ENCODE measurements at places on chromosomes 2 and 18.

DNA sequence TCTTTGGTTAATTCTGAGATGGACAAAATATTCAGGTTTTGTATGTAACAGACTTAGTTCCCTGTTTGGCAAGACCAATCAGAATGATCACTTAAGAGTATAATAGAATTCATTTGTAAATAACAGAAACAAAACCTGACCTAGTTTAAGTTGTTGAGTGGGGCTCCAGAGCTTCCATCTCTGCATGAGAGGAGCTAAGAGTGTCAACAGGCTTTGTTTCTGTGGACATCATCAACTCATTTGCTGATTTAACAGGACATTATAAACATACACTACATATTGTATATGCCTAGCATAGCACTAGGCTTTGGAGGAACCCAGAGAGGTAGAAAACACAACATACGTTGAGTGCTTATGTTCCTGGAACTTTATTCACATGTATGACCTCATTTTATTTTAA, 75.3 kb upstream of the TRIB2 start:
- no peak overlapping the region for H3K4me3 ChIP-seq
- H3K27me3 ChIP-seq, result no peaks in the 10 kb centered on the region
- peaks cover 19% of the 10 kb centered on the region for H3K4me1 ChIP-seq

DNA sequence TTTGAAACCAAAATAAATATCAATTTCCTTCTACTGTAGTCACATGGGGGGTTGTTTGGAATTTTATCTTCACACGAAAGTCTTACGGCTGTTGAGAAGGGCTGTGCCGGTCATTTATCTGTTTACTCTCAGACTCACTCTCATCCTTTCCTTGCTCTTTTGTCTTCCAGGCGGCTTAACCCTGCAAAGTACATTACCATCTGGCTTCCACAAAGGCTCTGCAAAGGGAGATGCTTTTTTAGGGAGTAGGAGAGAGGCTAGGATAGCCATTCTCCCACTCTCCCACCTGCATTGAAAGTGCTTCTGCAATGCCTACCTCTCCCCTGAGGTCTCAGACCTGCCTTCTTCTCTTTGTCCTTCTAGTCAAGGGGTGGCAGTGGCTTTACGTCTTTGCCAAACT, 247.6 kb downstream of the MEIS1 start:
- no peak overlapping the region for H3K27ac ChIP-seq
- no peak for DNase-seq
- no peaks in the 10 kb centered on the region for H3K27me3 ChIP-seq
- no peaks in the 10 kb centered on the region for H3K36me3 ChIP-seq

DNA sequence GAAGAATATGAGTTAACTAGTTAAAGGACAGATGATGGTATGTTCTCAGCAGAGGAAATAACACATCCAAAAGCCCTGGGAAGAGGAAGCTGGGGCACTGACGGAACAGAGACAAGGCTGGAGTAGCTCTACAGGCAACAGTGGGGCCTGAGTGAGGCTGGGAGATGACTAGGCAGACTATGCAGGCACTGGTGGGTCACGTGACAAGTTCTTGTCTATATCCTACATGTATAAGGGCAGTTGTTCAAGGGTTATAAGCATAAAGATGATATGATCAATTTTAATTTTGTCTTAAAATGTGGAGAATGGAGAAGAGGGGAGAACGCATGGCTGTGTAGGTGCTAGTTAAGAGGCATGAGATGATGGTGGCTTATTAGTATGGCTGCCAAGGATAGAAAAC, 68.6 kb downstream of the KCNS3 start:
- H3K4me1 ChIP-seq, result no peaks in the 10 kb centered on the region
- H3K36me3 ChIP-seq, result no peaks in the 10 kb centered on the region
- no peaks in the 10 kb centered on the region for H3K27me3 ChIP-seq
- H3K27ac ChIP-seq, result no peak overlapping the region

- H3K36me3 ChIP-seq, result no peaks in the 10 kb centered on the region
- peaks cover 23% of the 10 kb centered on the region for H3K4me1 ChIP-seq
- no peak for DNase-seq
- H3K27ac ChIP-seq, result no peak overlapping the region
Observed at GRCh38 chr2:177611310-177611886, 218.8 kb downstream of the AGPS start.

- H3K27me3 ChIP-seq, result peaks cover 100% of the 10 kb centered on the region
- H3K4me3 ChIP-seq, result no peak overlapping the region
- H3K27ac ChIP-seq, result no peak overlapping the region
- DNase-seq, result no peak
Observed at GRCh38 chr2:172082944-172083627, 2.2 kb upstream of the DLX1 start.

DNA sequence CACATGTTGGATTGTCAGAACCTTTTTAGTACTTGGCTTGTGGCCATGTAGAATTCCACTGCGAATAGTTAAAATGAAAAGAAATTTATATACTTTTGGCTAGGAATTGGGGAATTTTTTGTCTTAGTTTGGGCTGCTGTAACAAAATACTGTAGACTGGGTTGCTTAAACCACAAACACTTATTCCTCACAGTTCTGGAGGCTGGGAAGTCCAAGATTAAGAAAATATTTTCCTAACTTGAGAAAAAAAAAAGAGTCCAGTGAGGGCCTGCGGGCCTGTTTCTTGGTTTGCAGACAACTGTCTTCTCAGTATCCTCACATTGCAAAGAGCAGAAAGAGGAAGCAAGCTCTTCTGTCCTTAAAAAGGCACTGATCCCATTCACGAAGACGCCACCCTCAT, 81.9 kb downstream of the CD226 start:
- H3K4me1 ChIP-seq, result no peaks in the 10 kb centered on the region
- no peak for DNase-seq
- no peaks in the 10 kb centered on the region for H3K27me3 ChIP-seq

DNA sequence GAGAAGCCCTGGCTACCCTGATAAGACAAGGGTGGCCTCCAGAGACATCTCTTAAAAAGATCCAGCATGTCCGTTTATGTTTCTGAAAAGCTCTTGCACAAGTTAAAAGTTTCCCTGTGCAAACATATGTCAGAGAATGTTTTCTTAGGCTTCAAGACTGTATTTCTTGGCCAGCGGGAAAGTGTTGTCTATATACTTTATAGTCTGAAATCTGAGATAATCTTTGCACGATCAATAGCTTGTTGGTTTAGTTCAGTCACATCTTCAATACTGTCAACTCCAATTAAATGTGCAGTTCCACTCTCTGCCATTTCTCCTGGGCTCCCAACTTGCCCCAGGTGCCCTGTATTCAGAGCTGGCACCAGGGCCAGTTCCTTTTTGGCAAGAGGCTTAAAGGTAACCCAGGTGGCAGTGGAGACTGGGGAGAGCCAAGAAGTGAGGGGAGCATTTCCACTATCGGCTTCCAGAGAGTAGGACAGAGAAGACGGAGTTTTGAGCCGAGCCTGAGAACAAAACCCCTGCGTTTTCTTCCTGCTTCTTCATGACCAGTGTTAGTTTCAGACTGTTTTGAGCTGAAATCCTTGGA, 64.4 kb downstream of the ACOXL start:
- no peak for DNase-seq
- H3K27ac ChIP-seq, result no peak overlapping the region
- no peaks in the 10 kb centered on the region for H3K36me3 ChIP-seq
- peaks cover 31% of the 10 kb centered on the region for H3K4me1 ChIP-seq
- H3K4me3 ChIP-seq, result no peak overlapping the region

GRCh38 chr18:23173912-23174311, 38.6 kb downstream of the CABLES1 start:
- H3K4me3 ChIP-seq, result no peak overlapping the region
- no peak for DNase-seq
- H3K27me3 ChIP-seq, result no peaks in the 10 kb centered on the region
- H3K4me1 ChIP-seq, result no peaks in the 10 kb centered on the region
- no peak overlapping the region for H3K27ac ChIP-seq
- H3K36me3 ChIP-seq, result no peaks in the 10 kb centered on the region

DNA sequence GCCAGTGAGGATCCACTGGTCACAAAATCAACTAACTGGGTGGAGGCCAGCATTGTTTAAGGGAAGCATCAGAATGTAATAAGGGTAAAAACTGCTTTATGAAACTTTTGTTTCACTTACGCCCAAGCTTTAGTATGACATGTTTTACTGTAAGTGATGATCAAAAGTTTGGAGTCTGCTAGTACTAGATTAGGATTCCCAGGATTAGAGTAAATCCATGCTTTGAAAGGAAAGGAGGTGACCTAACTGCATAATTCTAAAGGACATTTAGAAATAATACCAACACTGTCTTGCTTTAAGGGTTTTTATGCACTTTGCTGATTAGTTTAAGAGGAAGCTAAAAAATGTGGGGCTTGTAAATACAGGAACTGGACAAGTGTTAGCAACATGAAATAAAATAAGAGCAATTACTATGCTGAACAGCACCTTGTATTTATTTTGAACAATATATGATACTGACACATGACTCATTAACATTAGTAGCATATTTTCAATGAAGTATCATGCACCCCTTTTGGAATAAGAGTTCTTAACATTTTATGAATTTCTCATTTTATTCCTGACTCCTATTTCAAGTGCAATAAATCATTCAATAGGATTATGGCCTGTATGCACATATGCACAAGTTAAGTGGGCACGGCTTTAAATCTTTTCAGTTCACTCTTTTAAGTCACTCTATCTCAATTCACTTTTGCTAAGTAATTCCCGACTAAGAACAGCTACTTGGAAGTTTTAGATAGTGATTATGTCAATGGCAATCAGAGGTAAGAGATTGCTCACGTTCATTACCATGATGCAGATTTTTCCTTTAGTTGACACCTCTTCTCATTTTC, 62.5 kb downstream of the STK39 start:
- H3K27me3 ChIP-seq, result no peaks in the 10 kb centered on the region
- no peak for DNase-seq
- H3K27ac ChIP-seq, result no peak overlapping the region

- H3K27me3 ChIP-seq, result peaks cover 16% of the 10 kb centered on the region
- no peaks in the 10 kb centered on the region for H3K36me3 ChIP-seq
- no peak overlapping the region for H3K4me3 ChIP-seq
- H3K27ac ChIP-seq, result no peak overlapping the region
Observed at GRCh38 chr2:232871418-232871834, 1.4 kb downstream of the SNORC start.

DNA sequence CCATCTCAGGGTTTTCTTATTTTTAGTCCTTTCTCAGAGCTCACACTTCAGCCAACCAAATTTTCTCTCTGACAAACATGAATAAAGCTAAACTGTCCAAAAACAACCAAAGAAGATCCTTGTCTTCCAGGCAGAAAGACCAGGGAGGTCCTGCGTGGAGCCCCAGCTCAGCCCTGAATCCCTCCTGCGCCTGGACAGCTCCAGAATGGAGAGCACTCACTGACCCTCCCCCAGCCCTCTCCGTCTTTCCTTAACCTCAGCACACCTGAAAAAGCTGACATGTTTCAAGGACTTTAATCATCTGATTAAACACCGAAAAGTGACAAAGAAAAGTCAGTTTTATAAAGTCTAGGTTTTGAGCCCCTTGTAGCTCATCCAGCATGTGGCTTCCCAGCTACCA, 22.9 kb upstream of the GNAL start:
- H3K27ac ChIP-seq, result no peak overlapping the region
- H3K4me3 ChIP-seq, result no peak overlapping the region
- no peak for DNase-seq

DNA sequence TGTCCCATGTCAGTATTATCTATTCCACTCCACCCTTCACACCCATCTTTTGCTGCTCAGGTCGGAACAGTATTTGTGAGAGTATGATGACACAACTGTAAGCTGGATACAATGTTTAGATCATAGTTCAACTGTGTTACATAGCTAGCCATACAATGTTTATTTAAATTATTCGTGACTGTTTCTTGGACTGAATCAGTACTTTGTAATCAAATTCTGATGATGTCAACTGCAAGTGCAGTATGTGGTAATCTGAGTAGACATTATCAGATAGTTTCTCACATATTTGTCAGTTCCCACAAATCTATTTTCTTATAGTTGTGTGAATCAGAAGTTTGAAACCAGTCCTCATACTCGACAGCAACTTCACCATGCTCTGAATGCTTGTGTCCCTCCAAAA, 177.6 kb downstream of the ZNF407 start:
- H3K27me3 ChIP-seq, result no peaks in the 10 kb centered on the region
- DNase-seq, result no peak
- H3K4me3 ChIP-seq, result no peak overlapping the region
- no peaks in the 10 kb centered on the region for H3K4me1 ChIP-seq
- H3K36me3 ChIP-seq, result no peaks in the 10 kb centered on the region

GRCh38 chr2:233165543-233165894, 86.0 kb upstream of the ATG16L1 start:
- no peak overlapping the region for H3K4me3 ChIP-seq
- H3K27me3 ChIP-seq, result no peaks in the 10 kb centered on the region
- DNase-seq, result no peak
- no peak overlapping the region for H3K27ac ChIP-seq

- no peaks in the 10 kb centered on the region for H3K27me3 ChIP-seq
- peaks cover 59% of the 10 kb centered on the region for H3K36me3 ChIP-seq
- no peak for DNase-seq
- peaks cover 4% of the 10 kb centered on the region for H3K4me1 ChIP-seq
Observed at GRCh38 chr2:38572167-38572566, 30.6 kb downstream of the HNRNPLL start.

GRCh38 chr2:159846564-159846963, 48.6 kb upstream of the CD302 start:
- DNase-seq, result no peak
- H3K4me3 ChIP-seq, result no peak overlapping the region
- H3K36me3 ChIP-seq, result no peaks in the 10 kb centered on the region
- H3K4me1 ChIP-seq, result no peaks in the 10 kb centered on the region

DNA sequence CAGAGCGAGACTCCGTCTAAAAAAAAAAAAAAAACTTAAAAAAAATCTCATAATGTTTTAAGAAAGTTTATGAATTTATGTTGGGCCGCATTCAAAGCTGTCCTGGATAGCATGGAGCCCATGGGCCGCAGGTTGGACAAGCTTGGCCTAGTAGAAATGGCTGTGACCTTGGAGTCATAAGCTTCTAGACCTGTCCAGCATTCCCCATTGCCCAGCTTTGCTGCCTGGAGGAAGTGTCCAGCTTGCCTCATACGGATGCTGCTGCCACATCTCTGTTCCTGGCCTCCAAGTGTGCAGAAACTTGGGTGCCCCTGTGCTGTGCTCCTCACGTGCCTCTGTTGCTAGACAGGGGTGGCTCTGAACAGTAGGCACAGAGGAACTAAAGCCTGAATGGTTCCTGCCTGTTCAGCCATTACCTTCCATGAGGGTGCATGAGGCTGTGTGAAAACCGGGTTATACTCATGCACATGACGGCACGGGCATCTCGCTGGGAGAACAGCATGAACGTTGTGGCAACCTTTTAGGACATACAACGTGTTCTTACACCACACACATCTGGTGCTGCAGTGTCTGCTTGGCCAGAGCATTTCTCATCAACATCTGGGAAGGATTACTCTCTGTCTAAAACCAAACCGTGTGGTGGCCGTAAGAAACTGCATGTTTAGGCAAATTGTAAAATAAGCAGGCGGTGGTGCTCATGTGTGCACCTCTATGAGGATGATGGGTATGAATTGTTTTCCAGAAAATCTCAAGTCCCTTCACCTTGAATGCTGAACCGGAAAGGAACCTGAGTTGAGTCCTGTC, 38.2 kb downstream of the FHOD3 start:
- peaks cover 8% of the 10 kb centered on the region for H3K36me3 ChIP-seq
- peaks cover 57% of the 10 kb centered on the region for H3K4me1 ChIP-seq
- H3K4me3 ChIP-seq, result no peak overlapping the region
- H3K27ac ChIP-seq, result no peak overlapping the region
- no peaks in the 10 kb centered on the region for H3K27me3 ChIP-seq
- no peak for DNase-seq
